Umbilical cord (tissue), 2 donors: ENCODE measurements at places on chromosomes 3 and 15. TPM values are rescaled to one million over a fixed set of nuclear protein-coding genes. Genes with fewer than 3 reads are reported as not detected.
A peak's percentile ranks its signal among the peaks of the same experiment; 100 is the strongest.

GRCh38 chr3:24748520-24748919, 253.9 kb upstream of the THRB start:
- no peak for DNase-seq

DNA sequence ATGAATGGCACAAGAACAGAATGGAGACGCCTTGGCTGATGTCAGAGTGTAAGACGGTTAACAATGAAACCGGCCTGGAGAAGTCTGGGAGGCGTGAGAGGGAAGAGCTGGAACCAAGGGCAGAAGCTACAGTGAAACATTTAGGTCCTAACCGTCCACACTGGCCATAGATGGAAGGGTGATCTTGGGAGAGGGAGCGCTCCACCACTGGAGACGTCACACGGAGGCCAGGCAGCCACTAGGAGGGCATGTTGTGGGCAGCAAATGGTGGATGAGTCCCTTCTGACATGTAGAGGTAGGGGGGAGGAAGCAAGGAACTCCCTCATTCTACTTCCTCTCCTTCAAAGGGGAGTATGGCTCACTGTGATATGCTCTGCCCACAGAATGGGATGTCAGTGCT, 23.8 kb downstream of the FEM1B start:
- DNase-seq, result no peak

- no peak for DNase-seq
These were observed 45.7 kb downstream of the EHHADH start for GRCh38 chr3:185207931-185208746.

GRCh38 chr3:16728770-16729745, 123.8 kb upstream of the DAZL start:
- DNase-seq, result no peak

The ZMYND10 gene
- 5.3 TPM for total RNA-seq

- no peak for DNase-seq
These were observed 137.1 kb upstream of the THBS1 start for GRCh38 chr15:39443659-39444219.

GRCh38 chr3:138072796-138073195, 42.6 kb downstream of the DZIP1L start:
- DNase-seq, result no peak

DNA sequence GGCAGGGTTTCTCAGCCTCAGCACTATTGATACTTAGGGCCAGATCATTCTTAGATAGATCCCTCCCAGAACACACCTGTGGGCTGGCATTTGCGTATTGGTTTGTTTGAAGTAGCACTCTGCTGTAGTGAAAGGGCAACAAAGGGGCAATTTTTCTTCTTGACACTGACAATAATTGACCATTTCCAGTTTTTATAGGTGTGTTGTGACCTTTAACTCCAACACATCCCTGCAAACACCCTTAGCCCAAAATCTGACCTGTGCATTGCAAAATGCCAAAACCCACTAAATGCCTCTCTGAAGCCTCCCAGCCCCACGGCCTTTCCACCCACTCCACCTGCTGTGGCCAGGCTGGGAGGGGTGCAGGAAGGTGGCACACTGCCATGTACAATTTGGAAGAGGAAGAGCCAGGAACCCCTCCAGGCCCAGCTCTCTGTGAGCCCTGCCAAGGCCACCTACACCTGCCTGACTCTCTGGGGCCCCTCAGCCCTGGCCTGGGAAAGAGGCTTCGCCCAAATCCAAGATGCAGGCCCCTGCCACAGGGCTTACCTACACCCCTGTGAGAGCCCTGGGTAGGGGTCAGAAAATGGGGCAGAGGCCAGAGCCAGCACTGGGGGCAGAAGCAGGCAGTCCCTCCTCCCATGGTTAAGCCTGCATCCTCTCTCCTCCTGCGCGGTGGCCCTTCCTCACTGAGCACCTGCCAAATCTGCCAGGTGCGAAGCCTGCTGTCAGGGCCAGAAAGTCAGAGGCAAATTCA, 9.6 kb upstream of the CYP11A1 start:
- DNase-seq, result peak; percentile 0

GRCh38 chr15:68228143-68228970, 1.2 kb downstream of the CLN6 start:
- no peak for DNase-seq

GRCh38 chr15:90865702-90866101, 2.7 kb upstream of the FURIN start:
- no peak for DNase-seq

- DNase-seq, result no peak
These were observed 36.9 kb upstream of the PCSK6 start for GRCh38 chr15:101526442-101526841.

GRCh38 chr3:174945951-174946350, 86.8 kb downstream of the NAALADL2 start:
- no peak for DNase-seq

DNA sequence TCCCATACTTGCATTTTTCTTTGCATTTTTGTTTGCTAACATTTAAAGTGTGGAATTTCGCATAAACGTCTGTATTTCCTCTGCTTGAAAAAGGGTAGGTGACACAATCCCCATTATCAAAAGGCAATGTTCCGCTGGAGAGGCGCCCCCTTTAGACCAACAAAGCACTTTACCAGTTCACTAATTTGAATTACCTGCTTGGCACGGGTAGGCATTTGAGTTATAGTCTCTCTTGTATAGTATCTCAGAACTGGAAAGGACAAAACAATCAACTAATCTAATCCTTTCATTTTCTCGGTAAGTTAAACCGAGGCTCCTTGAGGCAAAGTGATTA, 775 bp upstream of the CCDC39 start:
- DNase-seq, result no peak

GRCh38 chr15:59329570-59330350, 42.9 kb downstream of the MYO1E start:
- DNase-seq, result peak; percentile 59

- DNase-seq, result peak; percentile 36
These were observed 113.7 kb downstream of the OXSM start for GRCh38 chr3:25903371-25904129.

GRCh38 chr15:50137893-50138292, 18.9 kb upstream of the ATP8B4 start:
- DNase-seq, result no peak

The ATP11B gene
- total RNA-seq, result 143 TPM

- DNase-seq, result peak; percentile 13
These were observed 110.3 kb downstream of the CYP19A1 start for GRCh38 chr15:51227940-51228732.

DNA sequence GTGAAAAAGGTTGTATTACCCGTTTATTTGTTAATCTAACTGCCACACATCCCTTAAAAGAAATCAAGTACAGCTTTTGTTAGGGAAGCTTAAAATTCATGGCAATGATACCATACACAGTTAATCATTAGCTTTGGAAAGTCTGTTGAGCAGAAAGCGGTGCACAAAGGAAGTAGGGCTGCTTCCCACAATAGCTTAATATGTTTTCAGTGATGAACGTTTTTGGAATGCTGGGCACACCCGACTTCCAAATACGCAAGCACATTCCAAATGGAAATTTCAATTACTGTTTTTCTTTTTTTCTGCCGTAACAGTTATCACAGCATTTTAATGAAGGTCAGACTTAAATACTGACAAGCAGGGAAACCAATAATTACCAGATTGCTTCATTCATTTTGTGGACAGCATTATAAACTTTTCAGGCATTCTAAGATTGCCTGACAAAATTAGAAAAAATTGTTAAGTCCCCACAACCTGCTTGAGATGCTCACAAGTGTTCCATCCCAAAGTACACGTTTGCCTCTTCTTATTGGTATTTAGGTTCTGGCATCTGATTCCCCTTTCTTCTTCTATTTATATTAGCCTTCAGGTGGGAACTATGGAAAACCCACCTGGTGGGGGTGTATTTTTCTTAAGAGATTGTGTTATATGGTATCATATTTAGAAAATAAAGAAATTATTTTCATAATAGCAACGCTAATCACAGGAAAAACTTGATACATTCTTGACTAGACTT, 1.1 kb upstream of the ECT2 start:
- DNase-seq, result peak; percentile 53
